Stimulated activated CD8-positive, alpha-beta memory T cell treated with anti-CD3 and anti-CD28 coated beads, Interleukin-7, amount 100 ng/mL, for 4 hours (primary cell): ENCODE measurements at places on chromosomes 3 and 15.

GRCh38 chr15:69039516-69040225 lies 25.2 kb downstream of the NOX5 start:
- no peak for DNase-seq

GRCh38 chr3:100957261-100957986 lies 35.8 kb downstream of the ABI3BP start:
- no peak for DNase-seq

GRCh38 chr3:47261301-47261700 lies 21.3 kb downstream of the KIF9 start:
- no peak for DNase-seq

- no peak for DNase-seq
These were observed 202.7 kb downstream of the EDEM1 start for GRCh38 chr3:5390221-5390620.

GRCh38 chr3:5564278-5564666 lies 376.8 kb downstream of the EDEM1 start:
- no peak for DNase-seq

DNA sequence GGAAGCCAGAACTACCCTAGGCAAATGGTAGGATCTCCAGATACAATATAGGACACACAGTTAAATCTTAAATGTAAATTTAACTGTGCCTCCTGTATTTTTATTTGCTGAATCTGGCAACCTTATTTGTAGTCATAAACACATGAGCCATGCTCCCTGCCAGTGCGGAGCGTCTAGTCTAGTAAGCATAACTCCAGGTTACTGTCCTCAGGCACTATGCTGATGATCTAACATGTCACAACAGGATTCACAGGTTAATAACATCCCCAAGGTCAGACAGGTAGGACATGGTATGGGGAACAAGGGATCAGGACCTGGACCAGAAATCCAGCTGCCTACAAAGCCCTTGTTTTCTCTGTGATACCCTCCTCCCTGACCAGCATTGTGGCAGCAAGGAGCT lies 305.1 kb downstream of the CACNA2D3 start:
- DNase-seq, result no peak

DNA sequence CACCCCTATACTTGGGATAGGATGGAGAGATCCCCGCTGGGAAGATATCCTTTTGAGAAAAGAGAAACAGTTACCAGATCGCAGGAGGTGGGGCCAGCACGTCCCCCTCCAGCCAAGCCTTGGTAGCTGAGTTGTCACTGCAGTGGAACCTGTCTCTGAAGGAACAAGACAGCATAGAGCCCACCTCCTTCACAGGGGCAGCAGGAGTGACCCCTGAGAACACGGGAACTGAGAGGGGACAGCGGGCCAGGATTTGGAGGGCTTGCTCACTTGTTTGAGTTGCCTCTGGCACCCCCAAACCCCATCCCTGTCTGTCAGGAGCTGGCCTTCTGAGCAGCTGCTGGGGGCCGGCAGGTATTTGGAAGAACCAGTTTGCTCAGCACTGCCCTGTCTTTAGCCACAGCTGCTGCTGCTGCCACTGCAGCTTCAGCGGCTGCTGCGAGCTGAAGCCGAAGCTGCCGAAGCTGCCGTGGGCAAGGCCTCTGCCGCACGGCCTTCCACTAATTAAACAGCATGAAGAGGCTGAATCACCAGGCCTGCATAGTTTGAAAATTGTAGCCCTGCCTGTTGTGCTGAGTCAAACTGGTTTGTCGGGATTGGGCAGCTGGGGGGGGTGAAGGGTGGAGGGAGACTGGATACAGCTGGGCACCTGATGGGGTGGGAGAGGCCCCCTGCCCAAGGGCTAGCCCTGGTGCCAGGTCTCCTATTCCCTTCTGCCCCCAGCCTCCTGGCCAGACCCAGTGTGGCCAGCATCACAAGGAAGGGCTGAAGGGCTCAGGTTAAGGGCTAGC lies 4.0 kb downstream of the EPHB3 start:
- no peak for DNase-seq

GRCh38 chr3:176953106-176954060 lies 243.9 kb downstream of the TBL1XR1 start:
- no peak for DNase-seq

DNA sequence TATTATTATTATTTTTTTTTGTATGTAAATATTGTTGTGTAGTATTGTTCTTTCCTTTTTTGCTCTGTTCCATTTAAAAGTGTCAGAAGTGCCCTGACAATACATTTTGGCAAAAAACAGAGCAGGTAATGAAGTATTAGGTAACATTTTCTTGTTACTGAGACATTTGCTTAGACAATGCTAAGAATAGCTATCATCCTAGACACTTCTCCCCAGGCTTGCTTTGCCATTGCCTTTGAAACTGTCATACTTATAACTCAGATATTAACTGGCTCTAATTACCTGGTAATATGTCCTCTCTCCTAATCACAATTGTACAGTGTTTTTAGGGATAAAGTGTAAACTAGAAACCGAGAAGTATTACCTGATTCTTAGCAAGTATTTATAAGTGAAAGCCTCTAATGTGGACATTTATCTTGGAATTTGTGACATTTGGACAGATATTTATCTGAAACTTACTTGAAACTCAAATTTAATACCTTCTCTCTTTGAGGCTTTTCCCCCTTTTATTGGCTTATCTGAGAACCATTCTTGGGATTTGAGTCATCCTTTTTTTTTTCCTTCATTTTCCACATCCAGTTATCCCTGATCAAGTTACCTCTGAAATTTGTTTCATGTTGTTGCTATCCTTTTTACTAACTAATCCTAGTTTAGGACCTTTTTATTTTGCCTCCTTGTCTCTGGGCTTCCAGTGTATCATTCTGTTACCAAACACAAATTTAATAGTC lies 13.1 kb downstream of the ARIH1 start:
- DNase-seq, result no peak

DNA sequence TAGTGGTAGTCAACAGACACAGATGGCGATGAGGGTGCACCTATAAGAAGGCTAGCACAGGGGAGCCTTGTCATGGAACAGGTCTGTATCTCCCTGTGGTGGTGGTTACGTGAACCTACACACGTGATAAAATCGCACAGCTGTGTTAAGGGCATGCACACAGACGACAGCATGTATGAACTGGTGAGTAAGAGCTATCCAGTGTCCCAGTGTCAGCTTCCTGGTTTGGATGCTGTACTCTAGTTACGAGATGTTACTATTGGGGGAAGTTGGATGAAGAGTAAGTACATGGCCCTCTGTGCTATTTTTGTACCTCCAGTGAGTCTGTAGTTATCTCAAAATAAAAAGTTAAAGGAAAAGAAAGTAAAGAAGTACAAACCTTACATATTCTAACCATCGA lies 38.2 kb downstream of the MTMR10 start:
- no peak for DNase-seq

- no peak for DNase-seq
These were observed 56.6 kb downstream of the P3H2 start for GRCh38 chr3:190064112-190064511.

DNA sequence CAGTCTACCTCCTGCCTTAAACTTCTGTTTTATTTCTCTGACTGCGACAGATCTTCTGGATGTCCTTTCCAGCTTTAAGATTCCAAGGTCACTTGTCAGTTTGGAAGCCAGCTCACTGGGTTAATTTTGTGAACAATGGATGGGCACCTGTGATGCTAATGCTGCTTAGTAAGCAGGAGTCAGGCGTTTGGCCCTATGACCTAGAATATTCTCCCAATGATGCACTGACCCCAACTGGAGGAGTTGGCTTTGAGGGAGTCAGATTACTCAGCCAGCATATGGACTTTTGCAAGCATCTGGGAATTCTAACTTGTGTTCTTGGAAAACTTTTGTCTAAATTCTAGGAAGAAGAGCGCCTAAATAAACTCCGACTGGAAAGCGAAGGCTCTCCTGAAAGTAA lies 28.1 kb downstream of the HACD3 start:
- no peak for DNase-seq

GRCh38 chr15:36994790-36995189 lies 105.6 kb downstream of the MEIS2 start:
- no peak for DNase-seq

GRCh38 chr3:42762046-42762724 lies 10.9 kb downstream of the CCDC13 start:
- no peak for DNase-seq

DNA sequence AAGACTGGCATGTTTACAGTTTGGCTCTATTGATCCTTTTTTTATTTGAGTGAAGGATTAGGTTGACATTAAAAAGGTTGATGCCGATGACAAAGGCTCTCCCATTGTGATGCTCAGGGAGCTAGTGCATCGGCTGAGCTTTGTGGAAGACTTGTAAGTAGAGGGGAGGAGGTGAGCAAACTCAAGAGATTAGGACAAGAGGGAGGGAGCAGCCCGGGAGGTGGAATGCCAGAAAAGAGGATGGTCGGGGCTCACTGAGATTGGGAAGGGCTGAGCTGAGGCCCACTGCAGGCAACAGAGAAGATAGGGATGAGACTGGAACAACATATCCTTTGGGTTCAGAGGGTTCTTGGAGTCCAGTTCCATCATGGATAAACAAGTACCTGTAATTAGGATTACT lies 26.5 kb upstream of the PSMD6 start:
- no peak for DNase-seq

DNA sequence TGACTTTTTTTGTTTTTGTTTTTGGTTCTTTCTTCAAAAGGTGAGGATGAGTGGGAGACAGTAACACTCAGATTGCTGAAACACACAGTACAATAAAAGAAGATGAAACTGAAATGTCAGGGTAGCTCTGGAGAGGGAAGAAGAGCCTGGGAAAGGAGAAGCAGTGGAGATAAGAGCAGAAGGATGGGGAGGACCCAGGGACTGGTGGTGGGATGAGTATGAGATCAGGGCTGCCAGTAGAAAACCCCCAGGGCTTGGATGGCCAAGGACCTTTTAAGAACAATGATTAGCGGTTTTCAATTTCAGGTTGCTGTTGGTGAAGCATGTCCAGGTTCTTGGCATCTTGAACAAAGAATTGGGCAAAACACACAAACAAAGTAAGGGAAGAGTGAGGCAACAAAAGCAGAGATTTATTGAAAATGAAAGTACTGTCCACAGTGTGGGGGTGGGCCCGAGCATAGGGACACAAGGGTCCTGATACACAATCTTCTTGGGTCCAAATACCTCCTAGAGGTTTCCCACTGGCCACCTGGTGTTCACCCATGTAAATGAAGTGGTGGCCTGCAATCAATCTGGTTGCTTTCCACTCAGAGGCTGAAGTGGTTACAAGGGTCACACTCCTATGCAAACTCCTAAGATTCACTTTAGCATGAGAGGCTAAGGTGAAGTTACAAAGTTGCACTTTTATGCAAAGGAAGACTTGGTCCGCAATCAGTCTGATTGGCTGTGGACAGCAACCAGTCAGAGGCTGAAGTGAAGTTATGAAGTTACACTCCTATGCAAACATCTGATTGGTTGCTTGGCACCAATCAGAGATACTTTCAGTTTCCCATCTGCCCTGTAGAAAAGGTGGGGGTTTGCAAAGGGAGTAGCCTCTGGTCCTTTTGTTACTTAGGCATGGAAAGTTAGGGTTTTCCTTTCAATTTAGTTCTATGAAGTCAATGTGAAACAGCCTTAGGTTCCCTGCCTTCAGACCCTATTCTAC lies 26.1 kb upstream of the MFSD1 start:
- DNase-seq, result no peak

DNA sequence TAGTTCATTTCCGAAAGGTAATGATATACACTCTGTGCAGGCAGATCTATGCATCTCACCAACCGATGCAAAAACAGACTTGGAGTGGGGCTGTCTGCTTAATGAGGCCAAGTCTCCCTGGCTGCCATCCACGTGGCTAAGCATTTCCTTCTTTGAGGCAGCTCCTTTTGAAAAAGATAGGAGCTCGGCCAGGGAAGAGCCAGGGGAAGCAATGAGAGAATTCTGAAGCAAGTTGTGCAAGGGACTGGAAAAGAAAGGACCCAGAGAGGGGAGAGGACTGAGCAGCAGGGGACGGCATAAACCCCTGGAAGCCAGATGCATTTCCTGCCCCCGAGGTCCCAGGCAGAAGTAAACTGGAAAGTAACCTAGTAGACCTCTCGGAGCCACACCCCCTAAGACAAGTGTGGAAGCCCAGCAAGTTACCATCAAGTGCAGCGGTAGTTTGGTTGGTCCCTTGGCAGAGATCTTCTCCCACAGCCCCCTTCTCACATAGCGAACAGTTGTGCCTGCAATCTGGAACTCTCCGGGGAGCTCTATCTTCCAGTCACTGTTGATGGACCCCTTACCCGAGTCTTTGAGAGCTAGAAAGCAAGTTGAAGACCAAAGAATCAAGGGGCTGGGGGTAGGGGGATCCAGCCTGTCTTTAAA lies 288.2 kb downstream of the ADAMTS17 start:
- DNase-seq, result no peak

- no peak for DNase-seq
These were observed 4.5 kb downstream of the SLC12A8 start for GRCh38 chr3:125207949-125208568.

- DNase-seq, result no peak
These were observed 116.5 kb downstream of the THSD4 start for GRCh38 chr15:71231758-71232157.
